Liver (tissue), 10 donors: ENCODE measurements at places on chromosomes 4 and X.

- no peak for DNase-seq
Observed at GRCh38 chr4:156230176-156230575, 276.5 kb upstream of the CTSO start.

- DNase-seq = no peak
Observed at GRCh38 chr4:95798003-95798402, 41.9 kb upstream of the PDHA2 start.

DNA sequence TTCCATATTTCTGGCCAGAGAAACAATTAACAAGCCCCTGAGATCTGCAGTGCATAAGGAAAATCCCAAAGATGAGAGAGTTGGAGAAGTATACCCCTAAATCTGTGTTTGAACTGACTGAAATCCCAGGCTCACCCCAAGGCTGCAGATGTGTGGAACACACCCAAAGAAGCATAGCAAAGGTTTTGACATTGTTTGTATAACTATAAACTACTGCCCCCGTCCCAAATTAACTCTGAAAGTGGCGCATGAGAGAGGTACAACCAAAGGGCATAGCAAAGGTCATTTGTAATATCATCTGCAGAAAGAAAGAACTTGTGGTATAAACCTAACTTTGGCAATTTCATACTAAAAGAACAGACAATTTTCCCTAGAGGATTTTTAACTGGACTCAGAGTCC is 157.9 kb downstream of the DCAF12L1 start:
- no peak for DNase-seq

DNA sequence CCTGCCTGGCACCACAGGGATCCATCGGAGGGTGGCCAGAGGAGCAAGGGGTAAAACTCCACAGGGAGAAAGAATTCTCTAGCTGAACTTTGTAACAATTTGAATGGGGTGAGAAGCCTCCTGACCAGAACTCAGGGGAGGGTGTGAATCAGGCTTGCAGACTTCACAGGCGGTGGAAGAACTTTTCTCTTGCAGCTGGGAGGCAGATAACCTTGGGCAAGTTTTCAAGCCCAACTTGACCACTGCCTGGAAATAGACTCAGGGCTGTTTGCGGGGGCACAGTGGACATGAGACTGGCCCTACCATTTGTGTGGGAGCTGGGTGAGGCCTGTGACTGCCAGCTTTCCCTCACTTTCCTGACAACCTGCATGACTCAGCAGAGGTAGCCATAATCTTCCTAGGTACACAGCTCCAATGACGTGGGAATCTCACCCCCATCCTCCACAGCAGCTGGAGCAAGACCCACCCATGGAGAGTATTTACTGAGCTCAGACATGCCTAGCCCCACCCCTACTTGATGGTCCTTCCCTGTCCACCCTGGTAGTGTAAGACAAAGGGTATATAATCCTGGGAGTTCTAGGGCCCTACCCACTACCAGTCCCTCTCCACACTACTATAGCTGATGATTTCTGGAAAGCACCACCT is 210.0 kb upstream of the AGTR2 start:
- DNase-seq = no peak

GRCh38 chr4:70969076-70969475 is 24.4 kb upstream of the DCK start:
- DNase-seq = no peak
